ENCODE measurements at places on chromosomes 13 and 19.

GRCh38 chr13:29428310-29429181 lies 166.9 kb downstream of the SLC7A1 start:
- DNase-seq = peak; percentile 27

DNA sequence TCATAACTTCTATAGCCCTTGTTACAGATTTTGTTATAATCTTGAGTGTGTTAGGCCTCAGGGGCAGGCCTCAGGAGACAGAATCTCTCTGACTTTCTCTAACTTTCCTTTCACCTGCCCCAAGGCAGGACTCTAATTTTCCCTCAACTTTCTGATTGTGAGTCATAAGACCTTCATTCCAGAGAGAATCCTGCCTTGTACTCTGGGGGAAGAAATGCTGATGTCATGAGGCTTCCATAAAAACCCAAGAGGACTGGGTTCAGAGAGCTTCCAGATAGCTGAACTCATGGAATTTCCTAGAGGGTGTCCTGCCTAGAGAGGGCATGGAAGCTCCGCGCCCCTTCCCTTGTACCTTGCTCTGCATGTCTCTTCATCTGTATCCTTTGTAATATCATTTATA lies 5.3 kb upstream of the KBTBD6 start:
- no peak for DNase-seq

GRCh38 chr13:42320375-42320787 lies 48.4 kb downstream of the AKAP11 start:
- no peak for DNase-seq

- no peak for DNase-seq
These were observed 27.3 kb upstream of the CPB2 start for GRCh38 chr13:46132109-46132508.

- peak; percentile 76 for DNase-seq
These were observed 15.1 kb upstream of the CEACAM4 start for GRCh38 chr19:41641879-41642485.

GRCh38 chr13:48320891-48321510 lies 17.4 kb downstream of the RB1 start:
- DNase-seq = no peak

DNA sequence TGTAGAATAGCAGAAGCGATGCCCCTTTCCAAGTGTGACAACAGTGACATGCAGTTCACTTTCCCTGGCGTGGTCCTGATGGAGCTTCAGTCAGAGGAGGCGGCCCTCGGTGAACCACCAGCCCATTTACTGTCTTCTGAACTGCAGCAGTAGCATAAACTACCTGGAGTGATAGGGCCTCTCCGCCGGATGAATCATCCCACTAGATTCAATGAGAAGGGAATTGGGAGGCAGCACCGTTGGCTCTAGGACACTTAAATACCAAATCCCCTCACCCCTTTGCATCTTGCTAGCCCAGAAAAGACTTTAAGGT lies 112.8 kb upstream of the GPR12 start:
- no peak for DNase-seq

GRCh38 chr13:75365724-75366173 lies 116.2 kb downstream of the TBC1D4 start:
- DNase-seq = peak; percentile 66

DNA sequence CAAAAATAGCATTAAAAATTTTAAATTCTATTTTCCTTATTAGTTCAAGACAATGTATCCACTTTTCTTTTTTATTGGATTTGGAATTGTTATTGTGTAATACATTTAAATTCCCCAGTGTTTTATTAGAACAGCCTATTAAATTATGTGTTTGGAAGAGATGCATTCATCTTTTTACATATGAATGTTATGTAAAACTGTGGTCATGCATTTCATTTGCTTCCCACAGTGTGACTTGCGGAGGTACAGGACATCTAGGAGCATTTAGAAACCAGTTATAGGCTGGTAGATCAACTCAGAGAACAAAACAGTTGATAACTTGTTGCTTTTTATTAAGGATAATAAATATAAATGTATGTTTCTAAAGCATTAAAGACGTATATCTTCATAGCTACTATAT lies 335.5 kb upstream of the TMTC4 start:
- DNase-seq = no peak

DNA sequence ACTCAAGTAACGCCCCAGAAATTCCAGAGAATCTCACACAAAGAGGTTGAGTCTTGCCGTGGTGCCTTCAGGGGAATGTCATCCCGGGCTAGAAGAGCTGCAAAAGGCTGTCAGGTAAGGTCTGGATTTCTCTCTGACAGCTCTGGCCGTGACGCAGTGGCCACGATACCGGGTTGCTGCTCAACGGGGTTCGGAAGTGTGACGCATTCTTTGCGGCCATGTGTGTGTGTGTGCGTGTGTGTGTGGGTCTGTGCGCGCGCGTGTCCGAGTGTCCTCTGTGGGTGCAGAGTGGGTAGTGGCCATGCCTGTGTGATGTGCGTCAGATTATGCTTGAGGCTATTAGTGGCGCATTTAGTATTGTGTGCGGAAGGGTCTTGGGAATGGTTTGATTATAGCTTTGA lies 306 bp downstream of the ZNF540 start:
- peak; percentile 70 for DNase-seq

- no peak for DNase-seq
These were observed 4.6 kb upstream of the TSHZ3 start for GRCh38 chr19:31353833-31354232.

- DNase-seq = no peak
These were observed 10.5 kb downstream of the DDX39A start for GRCh38 chr19:14408491-14409145.

- no peak for DNase-seq
These were observed 593.8 kb downstream of the OLFM4 start for GRCh38 chr13:53622456-53622855.

- peak; percentile 29 for DNase-seq
These were observed 937 bp downstream of the ZNF841 start for GRCh38 chr19:52094526-52095130.

All from OCI-M1 (cell line).